ENCODE measurements at places on chromosomes 6 and 20. TPM values are rescaled to one million over a fixed set of nuclear protein-coding genes. Genes with fewer than 3 reads are reported as not detected.

The NNAT gene
- total RNA-seq = not detected

The ADGB gene
- not detected for total RNA-seq

The ELOVL2 gene
- total RNA-seq = 5.9 TPM

The SNAP25 gene
- 15.4 TPM for total RNA-seq

The MPC1 gene
- total RNA-seq = 4.0 TPM
